ENCODE measurements at places on chromosomes 12 and 14.

- peak; percentile 13 for DNase-seq
Measured at GRCh38 chr12:95623554-95624170, 72.4 kb upstream of the USP44 start.

- no peak for DNase-seq
Measured at GRCh38 chr12:110733900-110734299, 8.8 kb downstream of the PPP1CC start.

DNA sequence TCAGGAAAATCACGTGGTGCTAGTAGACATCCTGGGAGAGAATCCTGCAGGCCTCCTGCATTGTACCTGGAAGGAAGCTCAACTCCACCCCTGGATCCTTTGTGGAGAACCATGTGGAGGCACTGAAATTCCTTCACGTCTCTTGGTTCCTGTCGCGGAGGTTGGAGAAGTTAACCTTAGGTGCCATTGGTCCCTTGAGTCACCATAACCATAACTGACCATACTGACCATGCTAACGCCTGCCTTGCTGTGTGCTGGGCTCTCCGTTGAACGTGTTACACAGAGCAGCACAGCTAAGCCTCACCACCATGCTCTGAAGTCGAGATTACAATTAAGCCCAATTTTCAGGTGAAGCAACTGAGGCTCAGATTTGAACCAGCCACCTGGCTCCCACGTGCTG lies 18.6 kb downstream of the C14orf132 start:
- no peak for DNase-seq

DNA sequence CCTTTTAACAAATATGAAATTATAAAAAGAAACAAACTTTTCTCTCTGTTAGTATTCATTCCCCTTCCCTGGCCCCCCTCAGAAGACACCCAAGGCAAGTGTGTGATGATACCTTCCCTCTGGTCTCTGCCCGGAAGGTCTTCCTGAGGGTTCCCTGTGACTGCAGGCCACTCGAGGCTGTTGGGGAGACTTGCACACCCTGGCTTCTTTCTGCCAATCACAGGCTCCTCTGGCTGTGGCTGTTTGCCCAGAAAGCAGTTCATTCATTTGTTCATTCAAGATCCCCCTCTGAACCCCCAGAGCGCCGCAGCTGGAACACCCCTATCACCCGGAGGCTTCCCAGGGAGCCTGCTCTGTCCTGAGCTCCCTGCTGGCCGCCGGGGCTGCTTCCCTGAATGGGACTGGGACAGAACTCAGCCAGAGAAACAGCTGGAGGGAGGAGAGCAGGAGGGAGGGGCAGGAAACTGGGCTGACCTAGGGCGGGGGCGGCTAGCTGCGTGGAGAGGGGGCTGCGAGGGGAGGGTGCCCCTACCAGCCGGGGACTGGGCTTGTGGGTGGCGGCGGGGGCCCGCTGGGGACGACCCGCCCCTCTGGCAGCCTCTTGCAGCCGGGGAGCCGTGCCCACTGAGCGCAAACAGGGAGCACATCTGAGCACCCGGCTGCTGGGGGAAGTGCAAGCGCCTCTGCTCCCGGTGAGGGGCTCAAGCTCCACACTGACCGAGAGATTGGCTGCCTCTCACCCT lies at the start of gene CMKLR1:
Gene CMKLR1, minus strand, starts transcription at position 397 of the 743 bp plus-strand sequence. CDS start 45,720 bp downstream, outside the sequence.
- no peak for DNase-seq

DNA sequence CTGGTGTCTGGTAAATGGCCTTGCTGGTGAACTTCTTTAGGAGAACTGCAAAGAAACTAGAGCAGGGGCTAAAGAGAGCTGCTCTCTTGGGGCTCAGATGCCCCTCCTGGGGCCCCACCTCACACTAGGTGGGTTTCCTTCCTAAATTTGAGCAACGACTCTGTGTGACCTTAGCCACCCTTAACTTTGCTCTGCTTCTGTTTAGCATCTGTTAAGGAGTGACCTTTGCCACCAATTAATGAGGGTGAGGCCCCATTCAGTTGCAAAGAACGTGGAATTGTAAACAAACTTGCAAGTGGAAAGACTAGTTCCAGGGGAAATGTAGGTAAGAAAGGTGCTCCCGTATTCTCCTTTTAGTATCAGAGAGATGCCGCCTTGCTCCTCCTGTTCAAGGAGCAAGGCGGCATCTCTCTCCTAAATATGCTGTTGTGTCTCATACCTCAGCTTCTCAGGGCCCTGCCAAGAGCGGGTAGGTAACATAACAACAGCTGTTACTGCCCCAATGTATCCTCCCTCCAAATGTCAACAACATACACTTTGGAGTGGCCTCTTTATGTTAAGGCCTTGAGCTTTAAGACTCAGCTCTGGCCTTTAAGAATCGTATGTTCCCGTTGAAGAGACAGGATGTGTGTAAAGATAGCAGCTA lies 77.6 kb upstream of the FUT8 start:
- no peak for DNase-seq

DNA sequence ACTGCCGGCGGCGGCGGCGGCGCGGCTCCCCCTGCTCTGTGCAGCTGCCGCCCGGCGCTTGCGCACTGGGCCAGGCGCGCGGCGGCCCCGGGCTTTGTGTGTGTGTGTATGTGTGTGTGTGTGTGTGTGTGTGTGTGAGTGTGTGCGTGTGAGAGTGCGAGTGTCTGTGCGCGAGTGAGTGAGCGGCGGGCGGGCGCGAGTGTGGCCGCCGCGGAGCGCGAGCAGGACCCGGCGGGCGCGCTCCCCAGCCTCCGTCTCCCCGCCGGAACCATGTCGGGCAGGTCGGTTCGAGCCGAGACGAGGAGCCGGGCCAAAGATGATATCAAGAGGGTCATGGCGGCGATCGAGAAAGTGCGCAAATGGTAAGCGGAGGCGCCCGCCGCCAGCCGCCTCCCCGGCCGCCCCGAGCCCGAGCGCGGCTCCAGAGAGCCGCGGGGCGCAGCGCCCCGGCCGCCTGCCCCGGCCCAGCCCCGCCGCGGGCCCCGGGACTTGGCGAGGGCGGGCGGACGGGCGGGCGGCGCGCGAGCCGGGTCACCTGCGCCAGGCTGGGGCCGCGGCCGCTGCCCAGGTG lies at the start of gene BCL7A:
Gene BCL7A, plus strand, starts transcription at position 63 of the 571 bp plus-strand sequence. Its CDS starts 208 bp downstream, at position 271.
- peak; percentile 63 for DNase-seq

DNA sequence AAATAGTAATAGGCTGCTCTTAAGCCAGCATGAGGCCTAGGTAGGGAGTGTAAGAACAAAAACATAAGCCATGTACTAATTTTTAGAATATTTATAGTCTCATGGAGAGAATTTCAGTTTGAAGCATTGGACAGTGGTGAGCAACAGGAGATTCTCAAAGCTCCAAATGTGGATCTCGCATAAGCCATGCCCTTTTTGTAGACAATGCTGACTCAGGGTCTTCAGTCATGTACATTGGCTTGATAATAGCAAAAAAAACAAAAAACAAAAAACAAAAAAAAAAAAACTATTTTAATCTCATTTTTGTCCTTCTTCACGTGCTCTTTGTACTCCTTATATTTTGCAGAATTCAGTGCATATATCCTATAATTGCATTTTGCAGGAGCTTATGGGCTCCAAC lies 402.9 kb downstream of the TMTC2 start:
- DNase-seq: no peak

DNA sequence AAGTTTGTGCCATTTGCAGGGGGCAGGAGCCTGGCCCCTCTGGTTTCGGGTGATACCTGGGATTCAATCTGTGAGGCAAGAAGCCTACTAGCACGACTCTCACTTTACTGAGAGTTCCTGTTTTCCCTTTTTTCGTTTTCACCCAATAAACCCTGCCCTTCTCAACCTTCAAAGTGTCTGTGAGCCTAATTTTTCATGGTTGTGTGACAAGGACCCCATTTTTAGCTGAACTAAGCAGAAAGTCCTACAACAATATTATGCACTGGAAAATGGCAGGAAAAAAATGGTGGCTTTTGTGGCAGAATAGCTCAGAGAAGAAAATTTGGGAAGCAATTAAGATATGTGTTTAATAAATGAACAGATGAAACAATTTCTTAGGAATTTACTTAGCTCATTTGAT lies 432.1 kb downstream of the C12orf50 start:
- no peak for DNase-seq

DNA sequence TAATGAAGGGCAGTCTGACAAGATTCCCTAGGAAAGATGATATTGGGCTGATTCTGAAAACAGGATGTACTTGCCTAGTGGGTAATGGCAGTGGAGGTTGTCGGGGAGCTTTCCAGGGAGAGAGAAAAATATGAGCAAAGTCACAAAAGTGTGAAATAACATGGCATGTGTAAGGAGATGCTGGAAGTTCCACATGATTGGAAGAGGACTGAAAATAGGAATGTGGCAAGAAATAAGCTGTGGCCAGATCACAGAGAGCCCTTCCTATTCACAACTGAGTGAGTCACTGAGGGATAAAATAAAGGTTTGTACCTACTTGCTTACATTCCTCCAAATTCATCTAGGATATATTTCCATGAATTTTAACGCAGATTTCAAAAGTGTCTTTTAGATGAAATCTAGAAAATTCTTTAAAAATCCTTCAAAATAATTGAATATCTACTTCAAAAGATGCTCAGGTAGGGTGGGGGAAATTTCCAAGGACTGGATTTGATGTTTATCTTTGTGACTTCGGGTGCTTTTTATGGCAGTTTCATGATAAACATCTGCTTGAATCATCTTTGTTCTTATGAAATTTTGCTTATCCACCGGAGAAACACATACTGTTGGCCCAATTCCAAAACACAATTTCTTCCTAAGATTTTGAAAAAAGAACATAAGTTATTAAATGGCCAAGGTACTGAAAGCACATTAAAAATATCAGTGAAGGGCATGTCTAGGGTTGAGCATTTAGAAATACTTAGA lies 36.3 kb upstream of the SLC2A13 start:
- no peak for DNase-seq

DNA sequence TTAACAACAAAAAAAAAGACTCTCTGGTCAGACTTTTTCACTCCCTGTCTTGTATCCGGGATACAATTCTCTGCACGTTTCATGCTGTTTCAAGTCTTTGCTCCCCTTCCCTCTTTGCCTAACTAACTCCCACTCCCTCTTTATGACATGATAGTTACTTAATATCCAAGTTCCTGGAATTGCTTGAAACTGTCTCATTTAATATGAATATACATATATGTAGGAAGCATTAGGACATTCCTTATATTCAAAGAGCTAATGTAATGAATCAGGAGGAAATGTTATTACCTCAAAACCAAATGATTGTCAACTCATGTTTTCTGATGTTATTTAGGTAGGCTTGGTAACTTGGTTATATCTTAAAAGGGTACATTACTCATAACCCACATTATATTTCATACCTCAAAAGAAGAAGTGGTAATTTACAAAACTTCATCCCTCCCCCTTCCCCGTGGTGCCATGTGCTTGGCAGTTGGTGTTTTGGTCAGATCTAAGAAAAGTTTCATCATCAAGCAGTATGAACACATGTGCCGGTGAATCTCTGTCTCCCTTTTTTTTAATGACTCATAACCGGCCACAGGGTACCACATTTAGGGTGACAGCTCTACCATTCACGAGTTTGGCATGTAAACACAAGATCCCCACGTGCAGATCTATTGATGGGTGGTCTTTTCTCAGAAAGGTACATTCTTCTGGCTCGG lies 56.5 kb downstream of the HCAR2 start:
- peak; percentile 69 for DNase-seq

- DNase-seq: peak; percentile 29
Measured at GRCh38 chr14:77615361-77616132, 890 bp downstream of the SPTLC2 start.

GRCh38 chr14:103629503-103630121 lies 601 bp downstream of the KLC1 start:
- DNase-seq: peak; percentile 55

- no peak for DNase-seq
Measured at GRCh38 chr12:32896432-32897280, at the start of gene PKP2. PKP2 (minus strand) TSS chr12:32896777; CDS start chr12:32896731, 46 bp downstream.

DNA sequence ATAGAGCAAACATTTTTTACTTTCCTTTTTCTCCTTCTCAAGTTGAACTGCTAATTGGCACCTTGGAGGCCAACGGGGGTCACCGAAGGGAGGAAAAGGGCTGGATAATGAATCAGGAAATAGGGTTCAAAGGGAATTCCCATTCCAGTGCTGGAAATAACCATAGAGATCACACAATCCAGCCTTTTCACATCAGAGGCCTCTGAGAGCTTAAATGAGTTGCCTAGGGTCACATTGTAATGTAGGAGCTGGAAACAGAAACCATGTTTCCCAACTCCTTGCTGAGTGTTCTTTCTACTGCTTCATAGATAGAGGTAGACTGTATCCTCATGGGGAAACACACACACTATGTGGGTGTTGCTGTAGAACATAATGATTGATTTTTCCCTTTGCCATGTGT lies 60.6 kb upstream of the DDHD1 start:
- DNase-seq: no peak

GRCh38 chr12:15201056-15201455 lies 20.2 kb downstream of the RERG start:
- no peak for DNase-seq

DNA sequence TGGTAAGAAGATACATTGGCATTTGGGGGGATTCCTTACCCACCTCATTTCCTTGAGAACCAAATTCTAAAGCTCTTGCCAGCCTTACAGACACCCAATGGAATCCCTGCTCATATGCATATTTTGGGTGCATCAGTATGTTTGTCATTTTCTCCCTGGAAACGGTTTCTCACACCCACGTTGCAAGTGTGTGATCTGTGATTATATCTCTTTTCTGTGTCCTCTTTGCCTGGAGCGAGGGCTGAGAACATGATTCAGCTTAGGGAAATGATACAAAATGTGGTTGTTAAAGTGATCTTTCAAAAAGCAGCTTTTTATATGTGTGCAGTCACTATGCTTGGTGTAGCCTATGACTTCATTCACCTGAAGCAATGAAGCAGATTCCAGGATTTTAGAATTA lies 52.0 kb downstream of the KCNMB4 start:
- no peak for DNase-seq

DNA sequence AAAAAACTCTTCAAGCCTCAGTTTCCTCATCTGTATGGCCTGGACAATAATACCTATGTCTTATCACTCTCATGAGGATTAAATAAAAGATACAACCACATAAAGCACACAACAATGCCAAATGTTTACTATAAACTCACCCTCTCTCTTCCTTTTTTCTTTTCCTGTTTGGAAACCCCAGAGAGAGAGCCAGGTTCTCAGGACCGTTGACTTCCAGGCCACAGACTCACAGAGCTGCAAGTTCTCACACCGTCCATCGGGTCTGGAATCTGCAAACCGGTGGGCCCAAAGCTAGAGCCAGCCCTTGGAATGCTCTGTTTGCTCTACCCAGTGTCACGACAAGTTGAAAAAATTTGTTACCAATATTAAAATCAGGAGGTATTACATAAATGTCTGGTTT lies 4.6 kb upstream of the CD4 start:
- no peak for DNase-seq

DNA sequence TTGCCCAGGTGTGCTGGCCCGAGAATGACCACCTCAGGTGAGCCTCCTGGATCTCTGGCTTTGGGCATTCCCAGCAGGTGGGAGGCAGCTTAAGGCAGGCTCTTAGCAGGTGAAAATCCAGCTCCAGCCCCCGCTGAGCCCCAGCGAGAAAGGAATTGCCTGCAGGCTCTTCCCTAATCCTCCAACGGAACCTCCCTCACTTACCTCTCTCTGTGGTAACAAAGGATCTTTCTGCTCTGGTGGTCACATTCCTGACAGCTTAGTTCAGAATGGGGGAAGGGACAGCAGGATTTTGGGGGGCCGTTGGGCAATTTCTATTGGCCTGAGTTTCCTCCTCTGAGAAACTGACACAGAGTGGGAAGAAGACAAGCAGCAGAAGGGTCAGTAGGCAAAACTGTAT lies 116.0 kb upstream of the LHX5 start:
- no peak for DNase-seq
